ENCODE measurements at places on chromosomes 6 and 20. TPM values are rescaled to one million over a fixed set of nuclear protein-coding genes. Genes with fewer than 3 reads are reported as not detected.

- no peak for DNase-seq
Measured at GRCh38 chr20:51616060-51616459, 73.5 kb upstream of the NFATC2 start.

DNA sequence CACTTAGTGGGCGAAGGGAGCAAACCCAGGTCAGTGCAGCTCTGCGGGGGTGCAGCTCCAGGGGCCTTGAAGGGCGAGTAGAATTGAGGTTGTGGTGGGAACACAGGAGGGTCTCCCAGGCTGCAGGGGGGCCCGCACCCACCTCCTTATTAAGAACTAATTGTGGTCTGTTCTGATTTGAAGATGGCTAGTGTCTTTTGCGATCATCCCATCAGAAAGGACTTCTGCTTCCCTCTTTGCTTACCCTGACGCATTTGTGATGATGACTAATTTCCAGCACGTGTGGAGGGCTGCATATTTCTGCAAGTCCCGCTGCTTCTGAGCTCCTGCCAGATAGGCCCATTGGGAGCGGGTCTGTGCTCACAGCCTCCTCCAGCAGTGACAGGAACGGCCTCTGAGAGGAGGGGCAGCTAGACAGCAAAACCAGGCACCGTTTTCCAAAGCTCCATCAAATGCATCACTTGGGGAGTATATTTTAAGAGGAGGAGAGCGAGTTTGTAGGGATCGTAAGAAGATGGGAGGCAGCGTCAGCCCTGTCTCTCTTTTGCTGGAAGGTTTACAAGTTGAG is 268.9 kb downstream of the CDH4 start:
- no peak for DNase-seq

- DNase-seq: peak; percentile 25
Measured at GRCh38 chr20:39568109-39568508, 606.0 kb downstream of the DHX35 start.

- DNase-seq: no peak
Measured at GRCh38 chr6:39515471-39515870, 193.0 kb upstream of the KCNK16 start.

DNA sequence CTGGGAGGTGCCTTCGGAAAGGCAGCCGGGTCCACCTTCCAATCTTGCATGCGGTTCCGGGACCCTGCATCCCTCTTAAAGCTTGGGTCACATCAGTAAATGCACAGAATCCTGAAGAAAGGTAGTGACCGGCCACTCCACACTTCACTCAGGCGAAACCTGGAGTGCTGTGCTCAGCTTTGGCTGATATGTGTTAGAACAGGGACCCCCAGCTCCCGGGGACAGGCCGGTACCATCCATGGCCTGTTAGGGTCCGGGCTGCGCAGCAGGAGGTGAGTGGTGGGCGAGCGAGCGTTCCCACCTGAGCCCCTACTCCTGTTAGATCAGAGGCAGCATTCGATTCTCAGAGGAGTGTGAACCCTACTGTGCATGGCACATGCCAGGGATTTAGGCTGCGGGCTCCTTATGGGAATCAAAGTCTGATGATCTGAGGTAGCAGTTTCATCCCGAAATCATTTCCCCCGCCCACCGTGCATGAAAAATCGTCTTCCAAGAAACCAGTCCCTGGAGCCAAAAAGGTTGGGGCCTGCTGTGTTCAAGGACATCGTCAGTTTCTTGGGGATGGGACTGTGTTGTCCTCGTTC is 143.0 kb downstream of the ERMARD start:
- DNase-seq: peak; percentile 2

- DNase-seq: no peak
Measured at GRCh38 chr20:57699395-57699794, 10.4 kb downstream of the PMEPA1 start.

- DNase-seq: no peak
Measured at GRCh38 chr6:90167514-90168379, 128.9 kb downstream of the BACH2 start.

- DNase-seq: no peak
Measured at GRCh38 chr20:19381947-19382346, 169.5 kb downstream of the SLC24A3 start.

DNA sequence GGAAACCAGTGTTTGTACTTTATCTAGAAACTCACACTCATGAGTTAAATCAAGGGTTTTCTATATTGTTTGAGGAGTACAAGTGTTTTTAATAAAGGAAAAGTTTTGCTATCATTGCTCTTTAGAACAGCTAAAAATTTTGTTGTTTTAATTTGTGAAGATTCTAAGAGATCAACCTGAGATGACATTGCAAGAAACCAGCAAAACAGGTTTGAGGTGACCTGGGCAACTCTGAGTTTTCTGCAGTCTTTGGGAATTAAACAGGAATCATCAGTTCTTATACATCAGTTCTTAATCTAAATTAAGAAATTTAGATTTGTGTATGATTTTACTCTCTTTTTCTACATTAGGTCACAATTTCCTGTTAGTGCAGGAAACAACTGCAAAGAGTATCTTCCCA is 114.5 kb downstream of the JAG1 start:
- DNase-seq: no peak

DNA sequence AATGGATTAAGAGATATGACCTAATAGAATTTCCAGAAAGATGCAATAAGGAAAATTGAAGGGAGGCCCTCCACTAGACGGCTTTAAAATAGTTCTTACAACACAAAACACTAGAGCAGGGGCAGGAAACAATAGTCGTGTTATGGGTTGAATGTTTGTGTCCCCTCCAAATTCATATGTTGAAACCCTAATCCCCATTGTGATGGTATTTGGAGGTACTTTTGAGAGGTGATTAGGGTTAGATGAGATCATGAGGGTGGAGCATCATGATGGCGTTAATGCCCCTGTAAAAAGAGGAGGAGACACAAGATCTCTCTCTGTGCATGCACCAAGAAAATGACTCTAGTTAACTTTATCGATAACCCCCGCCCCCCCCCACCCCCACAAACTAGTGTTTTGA is 104.0 kb upstream of the HMGN3 start:
- no peak for DNase-seq

GRCh38 chr20:25272223-25273000 is 24.5 kb downstream of the PYGB start:
- no peak for DNase-seq

GRCh38 chr20:20772497-20773085 is 60.1 kb upstream of the RALGAPA2 start:
- DNase-seq: no peak

GRCh38 chr20:38143646-38144554 is 21.2 kb downstream of the TGM2 start:
- peak; percentile 46 for DNase-seq

GRCh38 chr6:166647896-166648295 is 20.8 kb upstream of the RPS6KA2 start:
- DNase-seq: no peak

DNA sequence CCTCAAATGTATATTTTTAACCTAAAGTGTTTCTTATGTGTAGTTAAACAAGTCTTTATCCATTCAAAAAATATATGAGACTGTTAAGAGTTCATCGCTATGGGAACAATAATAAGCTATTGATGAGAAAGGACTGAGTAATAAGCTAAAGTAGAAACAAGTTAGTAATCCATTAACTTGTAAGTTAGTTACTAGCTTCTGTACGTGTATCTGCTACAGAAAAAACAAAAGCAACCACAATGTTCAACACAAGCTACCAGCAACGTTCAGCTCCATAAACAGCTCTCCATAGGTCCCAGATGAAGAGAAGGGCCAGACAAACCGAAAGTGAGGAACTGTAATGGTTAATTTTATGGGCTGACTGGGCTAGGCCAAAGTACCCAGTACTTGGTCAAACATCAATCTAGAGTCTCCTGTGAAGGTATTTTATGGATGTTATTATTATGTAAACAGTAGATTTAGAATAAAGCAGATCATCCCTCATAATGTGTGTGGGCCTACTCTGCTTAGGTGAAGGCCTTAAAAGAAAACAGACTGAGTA is 33.8 kb upstream of the FAM135A start:
- no peak for DNase-seq

GRCh38 chr20:10610251-10610650 is 63.5 kb downstream of the JAG1 start:
- DNase-seq: no peak

DNA sequence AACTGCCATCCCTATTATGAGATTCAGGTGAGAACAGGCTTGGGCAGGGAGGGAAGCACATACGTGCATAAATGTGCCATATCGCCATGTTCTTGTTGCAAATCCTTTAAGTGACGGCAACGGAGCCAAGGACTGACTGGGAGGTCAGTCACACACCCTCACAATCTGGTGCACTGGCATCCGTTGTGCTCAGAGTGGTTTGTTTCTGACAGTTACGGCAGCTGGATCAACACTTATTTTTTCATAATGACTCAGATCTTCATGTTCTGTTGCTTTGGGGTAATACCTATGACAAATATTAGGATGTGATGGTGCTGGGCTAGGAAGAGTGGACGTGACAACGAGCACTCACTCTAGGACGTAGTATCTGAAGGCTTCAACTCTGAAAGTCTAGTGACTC is 56.2 kb upstream of the PREP start:
- DNase-seq: no peak

DNA sequence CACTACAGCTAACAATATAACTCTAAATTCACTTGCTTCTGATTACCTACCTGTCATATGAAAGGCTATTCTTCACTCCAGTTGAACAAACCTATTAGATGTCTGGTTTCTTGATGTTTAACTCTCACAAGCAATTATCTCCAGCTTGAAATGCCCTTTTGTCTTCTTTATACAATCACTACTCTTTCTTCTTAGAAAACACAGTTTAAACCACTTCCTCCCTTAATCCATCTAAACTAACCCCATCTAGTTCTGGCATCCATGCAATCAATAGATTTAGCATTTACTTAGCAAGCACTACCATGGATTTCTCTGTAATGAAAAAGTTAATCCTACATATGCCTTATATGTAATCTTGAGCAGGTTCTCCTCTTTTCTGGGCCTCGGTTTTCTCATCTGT is 127.3 kb downstream of the ATXN1 start:
- no peak for DNase-seq

DNA sequence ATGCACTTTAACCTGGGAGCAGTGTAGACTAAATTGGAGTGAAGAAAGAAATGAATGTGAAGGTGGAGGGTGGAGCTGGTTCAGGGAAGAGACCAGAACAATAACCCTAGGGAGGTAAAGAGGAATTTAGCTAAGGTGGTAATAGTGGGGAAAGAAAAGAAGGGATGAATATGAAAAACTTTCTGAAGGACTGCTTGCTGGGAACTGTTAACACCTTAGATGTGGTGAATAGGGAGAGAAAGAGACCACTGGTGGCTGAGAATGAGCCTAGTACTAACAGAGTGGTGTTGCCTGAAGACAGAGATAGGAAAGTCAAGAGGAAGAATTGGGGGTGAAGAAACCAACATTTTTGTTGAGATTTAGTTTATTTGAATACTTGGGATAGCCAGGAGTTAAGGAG is 78.4 kb upstream of the HS3ST5 start:
- no peak for DNase-seq

DNA sequence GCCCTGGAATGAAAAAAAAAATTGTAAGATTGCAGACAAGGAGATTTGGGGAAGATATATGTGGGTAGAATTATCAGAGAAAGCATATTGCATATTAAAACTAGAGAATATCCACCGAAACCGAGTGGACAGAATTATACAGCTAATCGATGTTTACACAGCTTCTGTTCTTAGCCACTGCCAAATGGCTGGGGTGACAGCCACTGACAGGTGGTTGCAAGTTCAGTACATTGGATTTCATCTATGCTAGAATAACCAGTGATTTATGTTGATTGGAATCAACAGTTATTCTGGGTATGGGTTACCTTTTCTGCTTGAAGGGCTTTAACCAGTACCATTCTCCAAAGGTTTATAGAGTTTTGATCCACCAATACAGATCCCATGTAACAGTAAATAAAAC is 48.4 kb upstream of the THEMIS start:
- DNase-seq: no peak

Gene EPB41L1
- polyA plus RNA-seq: 20.7 TPM

Gene SCRT2
- not detected for polyA plus RNA-seq

Gene TRAPPC3L
- polyA plus RNA-seq: 0.03 TPM

Gene RSPH9
- polyA plus RNA-seq: 0.05 TPM

Gene OPRM1
- 0.15 TPM for polyA plus RNA-seq

Gene LRRN4
- not detected for polyA plus RNA-seq

Gene ABHD16B
- not detected for polyA plus RNA-seq

Gene FAM83B
- polyA plus RNA-seq: not detected

Gene ELOVL4
- 1.9 TPM for polyA plus RNA-seq
